ENCODE measurements at places on chromosomes 12 and 14. TPM values are rescaled to one million over a fixed set of nuclear protein-coding genes. Genes with fewer than 3 reads are reported as not detected.

DNA sequence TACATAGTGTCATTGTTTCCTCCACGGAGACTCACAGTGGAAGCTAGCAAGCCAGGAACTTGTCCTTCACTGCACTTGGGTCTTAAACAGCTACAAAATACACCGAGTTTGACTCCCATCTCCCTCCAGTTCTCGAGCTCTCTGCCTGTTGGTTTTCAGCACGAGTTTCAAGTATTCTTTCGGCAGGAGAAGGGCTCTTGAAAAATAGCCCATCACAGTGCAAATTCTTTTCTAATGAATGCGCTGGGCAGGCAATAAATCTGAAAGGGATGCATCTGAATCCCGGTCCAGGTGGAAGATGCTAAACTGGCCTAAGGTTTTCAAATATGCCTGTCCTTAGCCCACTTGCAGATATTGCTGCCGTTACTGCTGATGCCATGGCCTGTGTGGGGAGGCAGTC, 173.9 kb downstream of the CACNA1C start:
- H3K36me3 ChIP-seq, result no peaks in the 10 kb centered on the region
- no peaks in the 10 kb centered on the region for H3K27me3 ChIP-seq
- no peak for DNase-seq
- no peak overlapping the region for H3K27ac ChIP-seq
- H3K4me1 ChIP-seq, result peaks cover 2% of the 10 kb centered on the region

DNA sequence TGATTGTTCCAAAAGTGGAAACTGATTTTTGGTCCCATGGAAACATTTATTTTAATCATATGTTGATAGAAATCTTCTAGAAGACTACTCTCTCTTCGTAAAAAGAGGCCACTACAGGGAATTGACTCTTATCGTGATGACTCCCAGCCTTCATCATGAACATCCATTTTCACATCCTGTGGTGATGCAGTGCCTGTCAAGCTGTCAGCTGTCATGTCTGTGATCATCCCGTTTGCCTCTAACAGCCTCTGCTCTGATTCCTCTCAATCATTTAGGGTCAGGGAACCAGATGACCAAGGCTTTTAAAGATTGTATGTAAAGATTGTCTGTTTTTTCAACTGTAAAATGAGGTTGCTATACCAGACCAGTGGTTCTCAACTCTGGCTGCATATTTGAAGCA, 419.0 kb upstream of the MGAT4C start:
- H3K4me3 ChIP-seq, result no peak overlapping the region
- no peak overlapping the region for H3K27ac ChIP-seq
- H3K4me1 ChIP-seq, result no peaks in the 10 kb centered on the region
- no peaks in the 10 kb centered on the region for H3K27me3 ChIP-seq
- DNase-seq, result no peak

- no peaks in the 10 kb centered on the region for H3K27me3 ChIP-seq
- H3K36me3 ChIP-seq, result no peaks in the 10 kb centered on the region
- no peaks in the 10 kb centered on the region for H3K4me1 ChIP-seq
- no peak overlapping the region for H3K27ac ChIP-seq
- H3K4me3 ChIP-seq, result no peak overlapping the region
These were observed 22.9 kb downstream of the JKAMP start for GRCh38 chr14:59507063-59507751.

GRCh38 chr12:8108808-8109398, 14.5 kb upstream of the CLEC4A start:
- H3K4me3 ChIP-seq, result no peak overlapping the region
- DNase-seq, result peak; percentile 73
- no peak overlapping the region for H3K27ac ChIP-seq
- no peaks in the 10 kb centered on the region for H3K36me3 ChIP-seq
- H3K27me3 ChIP-seq, result no peaks in the 10 kb centered on the region

DNA sequence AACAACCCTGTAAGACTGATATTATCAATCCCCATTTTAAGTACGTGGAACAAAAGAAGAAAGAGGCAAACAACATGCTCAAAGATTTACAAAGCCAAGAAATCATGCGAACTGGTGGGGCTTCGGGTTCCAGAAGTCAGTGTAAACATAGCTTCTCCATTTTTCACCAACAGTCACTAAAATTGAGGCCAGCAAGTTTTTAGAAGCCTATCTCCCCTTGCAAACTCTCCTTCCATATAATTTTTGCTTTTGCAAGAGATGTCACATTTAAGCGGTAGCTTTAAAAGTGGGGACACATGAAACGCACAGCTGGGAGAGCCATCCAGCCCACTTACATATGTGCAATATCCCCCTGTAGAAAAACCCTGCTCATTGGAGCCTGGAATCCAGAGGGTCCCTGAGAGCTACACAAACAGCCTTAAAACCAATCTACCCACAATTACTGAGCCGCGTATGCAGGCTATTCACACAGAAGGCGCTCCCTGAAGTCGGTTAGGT, 797 bp downstream of the SLC11A2 start:
- H3K36me3 ChIP-seq, result no peaks in the 10 kb centered on the region
- H3K27me3 ChIP-seq, result no peaks in the 10 kb centered on the region
- H3K27ac ChIP-seq, result peak overlapping the region; percentile 75
- peaks cover 6% of the 10 kb centered on the region for H3K4me1 ChIP-seq
- no peak for DNase-seq
- peak overlapping the region; percentile 75 for H3K4me3 ChIP-seq

GRCh38 chr12:112839386-112839972, 47.9 kb downstream of the RPH3A start:
- no peak overlapping the region for H3K27ac ChIP-seq
- H3K36me3 ChIP-seq, result no peaks in the 10 kb centered on the region
- H3K4me3 ChIP-seq, result no peak overlapping the region
- H3K4me1 ChIP-seq, result no peaks in the 10 kb centered on the region

IL31 gene
- polyA plus RNA-seq, result not detected

GRCh38 chr14:31207287-31207754, 272 bp downstream of the HECTD1 start:
- peak overlapping the region; percentile 83 for H3K4me3 ChIP-seq
- no peaks in the 10 kb centered on the region for H3K27me3 ChIP-seq
- peak overlapping the region; percentile 98 for H3K27ac ChIP-seq
- DNase-seq, result peak; percentile 94
- no peaks in the 10 kb centered on the region for H3K36me3 ChIP-seq
- peaks cover 3% of the 10 kb centered on the region for H3K4me1 ChIP-seq

DNA sequence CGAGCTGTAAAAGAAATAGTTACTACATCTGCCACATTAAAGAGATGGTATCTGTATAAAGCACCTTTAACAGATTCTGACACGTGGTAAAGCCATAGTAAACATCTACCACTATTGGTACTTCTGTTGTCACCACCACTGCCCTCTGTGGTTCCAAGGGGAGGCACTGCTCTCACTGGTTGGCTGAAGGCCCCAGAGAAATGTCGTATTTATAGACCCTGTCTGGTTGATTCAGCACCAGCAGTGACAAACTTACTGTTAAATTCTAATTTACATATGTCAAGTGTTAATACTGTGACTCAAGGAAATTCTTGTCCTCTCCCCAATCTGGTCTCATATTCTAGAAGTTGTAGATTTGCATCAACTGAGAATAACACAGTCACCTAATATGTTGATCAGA, 281.1 kb downstream of the ERC1 start:
- no peak overlapping the region for H3K27ac ChIP-seq
- H3K27me3 ChIP-seq, result no peaks in the 10 kb centered on the region

MYRFL gene
- 0.38 TPM for polyA plus RNA-seq

CCDC196 gene
- polyA plus RNA-seq, result not detected

DNA sequence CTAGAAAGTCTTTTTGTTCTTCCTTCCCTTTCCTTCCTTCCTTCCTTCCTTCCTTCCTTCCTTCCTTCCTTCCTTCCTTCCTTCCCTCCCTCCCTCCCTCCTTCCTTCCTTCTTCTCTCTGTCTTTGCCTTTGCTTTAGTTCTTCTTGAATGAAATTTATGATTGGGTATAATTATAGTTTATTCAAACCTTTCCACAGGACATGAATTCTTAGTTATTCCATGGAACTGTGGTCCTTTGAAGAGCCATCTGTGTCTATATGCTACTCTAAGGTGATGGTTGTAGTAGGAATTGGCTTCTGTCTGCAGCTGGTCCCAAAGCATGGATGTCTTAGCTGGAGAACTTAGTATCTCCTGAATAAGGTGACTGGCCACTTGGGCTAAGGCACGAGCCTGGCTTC, 64.8 kb downstream of the IGF1 start:
- H3K36me3 ChIP-seq, result no peaks in the 10 kb centered on the region
- H3K27me3 ChIP-seq, result no peaks in the 10 kb centered on the region
- H3K27ac ChIP-seq, result no peak overlapping the region

- H3K27me3 ChIP-seq, result no peaks in the 10 kb centered on the region
- H3K27ac ChIP-seq, result no peak overlapping the region
- H3K36me3 ChIP-seq, result no peaks in the 10 kb centered on the region
- H3K4me1 ChIP-seq, result peaks cover 19% of the 10 kb centered on the region
- peak; percentile 34 for DNase-seq
These were observed 53.4 kb upstream of the DLK1 start for GRCh38 chr14:100673085-100673806.

DNA sequence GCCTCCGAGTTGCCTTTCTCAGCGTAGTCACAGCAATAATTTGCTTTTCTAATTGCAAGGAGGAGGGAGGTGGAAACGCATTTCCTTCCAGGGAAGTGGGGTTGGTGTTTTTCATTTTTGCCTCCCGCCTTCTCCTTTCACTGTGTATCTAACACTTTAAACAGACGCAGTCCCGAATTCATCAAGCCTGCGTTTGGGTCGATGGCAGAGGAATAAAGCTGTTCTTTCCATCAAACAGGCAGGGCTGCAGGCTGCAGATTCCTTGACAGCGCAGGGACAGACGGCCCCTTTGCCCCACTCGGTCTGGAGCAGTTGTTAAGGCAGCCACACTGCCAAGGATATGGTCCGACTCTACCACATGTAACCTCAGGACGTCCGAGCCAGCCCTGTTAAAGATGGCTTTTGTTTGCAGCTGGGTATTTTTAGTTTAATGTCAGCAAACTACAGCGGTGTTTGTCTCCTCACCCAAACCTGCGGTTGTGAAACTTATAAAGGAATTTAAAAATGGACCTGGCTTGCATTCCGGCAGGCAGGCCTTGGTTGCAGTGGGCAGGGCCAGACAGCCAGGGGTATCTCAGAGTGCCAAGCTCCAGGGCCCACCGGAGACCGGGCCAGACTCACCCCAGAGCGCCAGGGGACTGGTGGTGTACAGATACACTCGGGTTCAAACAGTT, 2.1 kb downstream of the CHST11 start:
- no peaks in the 10 kb centered on the region for H3K27me3 ChIP-seq
- peak overlapping the region; percentile 72 for H3K4me3 ChIP-seq
- no peaks in the 10 kb centered on the region for H3K36me3 ChIP-seq
- no peak for DNase-seq

FSCB gene
- not detected for polyA plus RNA-seq

DNA sequence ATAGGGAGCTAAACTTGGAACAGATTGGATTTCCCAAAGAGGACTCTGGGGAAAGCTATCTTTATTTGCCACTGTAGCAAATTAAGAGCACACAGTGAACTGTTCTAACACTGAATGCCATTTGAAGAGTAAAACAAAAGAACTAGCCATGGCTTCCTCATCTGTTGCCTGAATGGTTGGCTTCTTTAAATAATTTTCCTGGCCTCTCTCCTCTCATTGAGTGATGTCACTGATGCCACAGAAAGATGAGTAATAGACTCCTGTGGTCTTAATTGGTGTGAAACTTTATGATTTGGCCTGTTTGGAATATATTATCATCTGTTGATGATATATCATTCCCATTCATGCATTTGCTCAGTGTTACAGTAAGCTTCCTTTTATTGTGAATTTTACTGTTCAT, 42.5 kb downstream of the WDR20 start:
- H3K4me1 ChIP-seq, result peaks cover 9% of the 10 kb centered on the region
- no peaks in the 10 kb centered on the region for H3K36me3 ChIP-seq

PCED1B gene
- 12.1 TPM for polyA plus RNA-seq

CEBPE gene
- 0.04 TPM for polyA plus RNA-seq

- H3K4me3 ChIP-seq, result no peak overlapping the region
- H3K27ac ChIP-seq, result no peak overlapping the region
- no peak for DNase-seq
- H3K27me3 ChIP-seq, result no peaks in the 10 kb centered on the region
These were observed 111.6 kb upstream of the PTPRB start for GRCh38 chr12:70748809-70749208.

- no peaks in the 10 kb centered on the region for H3K27me3 ChIP-seq
- no peaks in the 10 kb centered on the region for H3K4me1 ChIP-seq
- no peak for DNase-seq
- no peaks in the 10 kb centered on the region for H3K36me3 ChIP-seq
These were observed 63.2 kb upstream of the KTN1 start for GRCh38 chr14:55516776-55517175.

GRCh38 chr14:76955575-76956315, 72.8 kb downstream of the IRF2BPL start:
- DNase-seq, result no peak
- H3K4me1 ChIP-seq, result peaks cover 13% of the 10 kb centered on the region
- H3K36me3 ChIP-seq, result no peaks in the 10 kb centered on the region
- peak overlapping the region; percentile 29 for H3K4me3 ChIP-seq

GRCh38 chr12:124544311-124544970, 23.0 kb downstream of the NCOR2 start:
- H3K4me1 ChIP-seq, result peaks cover 54% of the 10 kb centered on the region
- no peak overlapping the region for H3K4me3 ChIP-seq
- no peaks in the 10 kb centered on the region for H3K27me3 ChIP-seq
- H3K36me3 ChIP-seq, result no peaks in the 10 kb centered on the region

DNA sequence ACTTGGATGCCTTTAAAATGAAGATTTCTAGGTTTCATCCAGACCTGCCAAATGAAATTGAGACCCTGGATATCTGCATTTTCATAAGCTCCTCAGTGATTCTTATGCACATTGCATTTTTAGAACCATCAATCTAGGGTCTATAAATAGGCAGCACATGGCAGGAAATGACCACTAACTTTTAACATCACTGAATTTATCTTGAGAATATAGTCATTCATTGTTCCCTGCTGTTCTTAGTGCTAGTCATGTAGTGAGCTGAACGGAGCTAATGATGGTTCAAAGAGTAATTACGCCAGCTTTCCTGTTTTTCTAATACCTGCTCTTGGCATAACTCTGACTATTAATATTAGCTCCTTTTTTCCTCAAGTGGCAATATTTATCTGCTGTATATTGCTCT, 91.6 kb downstream of the TPH2 start:
- no peak for DNase-seq
- H3K27me3 ChIP-seq, result no peaks in the 10 kb centered on the region
- no peak overlapping the region for H3K4me3 ChIP-seq
- no peak overlapping the region for H3K27ac ChIP-seq
- no peaks in the 10 kb centered on the region for H3K4me1 ChIP-seq

GRCh38 chr12:80422550-80422949, 21.5 kb upstream of the PTPRQ start:
- H3K27me3 ChIP-seq, result no peaks in the 10 kb centered on the region
- H3K4me1 ChIP-seq, result peaks cover 2% of the 10 kb centered on the region
- no peak for DNase-seq
- no peak overlapping the region for H3K4me3 ChIP-seq
- no peak overlapping the region for H3K27ac ChIP-seq

TMEM132C gene
- polyA plus RNA-seq, result 6.5 TPM

SELPLG gene
- 1.8 TPM for polyA plus RNA-seq

GRCh38 chr14:30553311-30553989, 5.5 kb upstream of the G2E3 start:
- H3K36me3 ChIP-seq, result no peaks in the 10 kb centered on the region
- H3K4me1 ChIP-seq, result no peaks in the 10 kb centered on the region
- no peak for DNase-seq
- no peak overlapping the region for H3K27ac ChIP-seq
- H3K27me3 ChIP-seq, result no peaks in the 10 kb centered on the region

- H3K27me3 ChIP-seq, result no peaks in the 10 kb centered on the region
- H3K4me1 ChIP-seq, result no peaks in the 10 kb centered on the region
- no peak for DNase-seq
- H3K36me3 ChIP-seq, result no peaks in the 10 kb centered on the region
- H3K4me3 ChIP-seq, result no peak overlapping the region
- no peak overlapping the region for H3K27ac ChIP-seq
These were observed 94.5 kb downstream of the PCNX1 start for GRCh38 chr14:71001742-71002141.

MED6 gene
- polyA plus RNA-seq, result 32.6 TPM
